ENCODE measurements at places on chromosomes 13 and 19.
A peak's percentile ranks its signal among the peaks of the same experiment; 100 is the strongest.

- DNase-seq, result no peak
These were observed 55.1 kb downstream of the RXFP2 start for GRCh38 chr13:31794452-31794851.

DNA sequence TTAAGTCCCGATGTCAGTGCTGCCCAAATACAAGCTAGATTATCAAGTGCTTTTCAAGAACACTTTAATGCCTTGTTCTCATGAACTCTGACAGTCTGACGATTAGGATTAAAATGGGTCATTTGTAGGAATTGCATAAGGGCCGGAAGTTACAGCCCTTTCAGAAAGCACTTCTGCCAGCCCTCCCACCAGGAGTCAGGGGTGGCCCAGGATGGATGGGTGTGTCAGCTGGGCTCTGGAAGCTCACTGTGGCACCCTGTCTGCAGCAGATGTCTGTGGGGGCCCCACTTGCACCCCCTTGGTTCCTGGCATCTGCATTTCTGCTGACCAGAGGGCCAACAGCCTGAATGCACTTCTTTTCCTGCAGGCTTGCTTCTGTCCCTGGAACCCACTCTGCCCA is 712.7 kb downstream of the UQCRFS1 start:
- no peak for DNase-seq

DNA sequence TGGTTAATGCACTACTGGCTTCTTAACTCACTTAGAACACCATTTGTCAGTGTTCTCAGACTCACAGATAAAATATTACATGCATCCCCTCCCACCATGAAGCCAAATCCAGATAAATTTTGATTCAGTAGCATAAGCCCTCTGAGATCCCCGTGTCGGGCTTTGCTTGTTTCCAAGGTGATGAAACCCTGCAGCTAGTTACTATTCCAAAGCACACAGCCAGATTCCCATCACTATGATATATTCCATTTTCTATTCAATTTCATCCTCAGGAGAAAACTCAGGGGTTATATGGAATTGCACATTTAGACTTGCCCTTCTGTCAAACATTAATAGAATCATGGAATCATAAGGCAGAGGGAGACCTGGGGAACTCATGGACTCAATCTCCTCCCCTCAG is 9.4 kb upstream of the FAM124A start:
- DNase-seq, result no peak

DNA sequence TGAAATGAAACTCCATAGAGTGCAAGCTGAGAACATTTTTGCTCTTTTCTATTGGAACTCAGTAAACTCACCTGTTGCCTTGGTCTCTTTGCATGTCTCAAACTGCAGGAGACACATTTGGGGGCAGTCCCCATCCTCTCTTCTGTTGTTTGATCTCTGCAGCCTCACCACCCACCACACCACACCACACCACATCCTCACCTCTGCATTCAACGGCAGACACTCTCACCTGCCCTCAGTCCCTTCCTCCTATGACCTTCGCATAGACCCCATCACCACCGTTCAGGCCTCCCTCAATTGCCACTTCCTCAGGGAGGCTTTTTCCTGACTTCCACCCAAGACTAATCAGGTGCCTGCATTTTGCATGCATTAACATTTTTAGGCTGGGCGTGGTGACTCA is 14.4 kb upstream of the TPM4 start:
- no peak for DNase-seq

GRCh38 chr13:71171740-71172139 is 695.3 kb downstream of the DACH1 start:
- no peak for DNase-seq

GRCh38 chr13:32495429-32495828 is 43.2 kb downstream of the N4BP2L2 start:
- DNase-seq, result no peak

- DNase-seq, result no peak
These were observed 72.3 kb upstream of the C1QTNF9B start for GRCh38 chr13:23969647-23970046.

DNA sequence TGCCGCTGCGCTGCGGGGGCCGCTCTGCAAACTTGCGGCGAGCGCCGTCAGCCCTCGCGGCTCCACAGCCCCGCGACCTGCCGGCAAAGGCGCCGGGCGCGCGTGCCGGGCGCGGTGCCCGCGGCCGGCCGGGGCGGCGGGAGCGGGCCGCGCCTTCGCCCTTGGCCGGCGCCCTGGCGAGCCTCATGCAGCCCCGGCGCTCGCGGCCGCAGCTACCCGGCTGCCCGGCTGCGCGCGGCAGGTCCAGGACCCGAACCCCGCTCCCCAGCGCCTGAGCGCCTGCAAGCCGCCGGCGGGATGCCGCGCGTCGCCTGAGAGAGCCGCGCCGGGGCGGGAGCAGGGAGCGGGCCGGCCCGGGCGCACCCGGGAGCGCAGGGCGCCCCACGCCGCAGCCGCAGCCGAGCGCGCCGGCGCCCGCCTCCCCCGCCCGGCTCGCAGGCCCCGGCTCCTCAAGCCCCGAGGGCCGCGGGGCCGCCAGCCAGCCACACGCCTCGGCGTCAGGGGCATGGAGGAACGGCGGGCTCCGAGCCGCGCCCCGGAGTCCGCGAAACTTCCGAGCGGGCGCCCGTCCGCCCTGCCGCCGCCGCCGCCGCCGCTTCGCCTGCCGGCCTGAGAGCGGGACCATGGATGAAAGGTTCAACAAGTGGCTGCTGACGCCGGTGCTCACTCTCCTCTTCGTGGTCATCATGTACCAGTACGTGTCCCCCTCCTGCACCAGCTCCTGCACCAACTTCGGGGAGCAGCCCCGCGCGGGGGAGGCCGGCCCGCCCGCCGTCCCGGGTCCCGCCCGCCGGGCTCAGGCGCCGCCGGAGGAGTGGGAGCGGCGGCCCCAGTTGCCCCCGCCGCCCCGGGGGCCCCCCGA is 564 bp downstream of the HS6ST3 start:
- DNase-seq, result peak; percentile 27

DNA sequence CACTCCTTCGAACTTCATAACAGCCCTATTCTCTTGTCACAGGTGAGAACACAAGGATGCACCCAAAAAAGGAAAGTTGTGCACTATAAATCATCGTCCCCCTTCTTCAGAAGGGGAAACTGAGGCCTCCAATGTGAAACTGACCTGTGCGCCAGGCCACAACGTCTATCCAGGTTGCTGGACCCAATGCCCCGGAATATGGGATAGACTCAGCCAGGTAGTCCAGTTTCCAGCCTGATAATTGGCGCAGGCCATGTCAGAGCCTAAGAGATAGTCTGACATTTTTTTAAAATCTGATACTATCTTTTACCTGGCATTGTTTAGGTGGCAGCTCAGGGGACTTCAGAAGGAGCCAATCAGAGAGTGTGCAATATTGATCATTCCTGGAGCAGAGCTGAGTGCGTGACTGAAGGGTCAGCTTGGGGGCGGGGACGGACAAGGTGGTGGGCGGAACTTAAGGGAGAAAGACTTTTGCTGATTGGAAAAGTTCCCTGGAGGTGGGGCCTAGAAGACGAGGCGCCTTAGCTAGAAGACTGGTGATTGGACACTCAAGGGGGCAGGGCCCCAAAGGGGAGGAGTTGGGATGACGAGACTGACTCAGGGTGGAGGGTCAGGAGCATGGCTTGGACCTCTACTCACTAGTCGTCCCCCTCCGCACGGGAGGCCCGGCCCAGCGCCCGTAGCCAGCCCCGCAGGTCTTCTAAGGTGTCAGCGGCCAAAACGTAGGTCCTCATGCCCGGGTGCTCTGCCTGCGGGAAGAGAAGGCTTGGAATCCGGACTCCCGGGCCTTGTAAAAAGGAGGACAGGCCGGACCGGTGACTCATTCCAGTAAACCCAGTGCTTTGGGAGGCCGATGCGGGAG is 8.5 kb downstream of the PLEKHA4 start:
- no peak for DNase-seq

GRCh38 chr13:112627161-112627560 is 39.2 kb upstream of the TUBGCP3 start:
- DNase-seq, result no peak

GRCh38 chr19:50387176-50387867 is 3.2 kb downstream of the POLD1 start:
- no peak for DNase-seq

- no peak for DNase-seq
These were observed 725.2 kb upstream of the SLITRK1 start for GRCh38 chr13:84607261-84608013.

DNA sequence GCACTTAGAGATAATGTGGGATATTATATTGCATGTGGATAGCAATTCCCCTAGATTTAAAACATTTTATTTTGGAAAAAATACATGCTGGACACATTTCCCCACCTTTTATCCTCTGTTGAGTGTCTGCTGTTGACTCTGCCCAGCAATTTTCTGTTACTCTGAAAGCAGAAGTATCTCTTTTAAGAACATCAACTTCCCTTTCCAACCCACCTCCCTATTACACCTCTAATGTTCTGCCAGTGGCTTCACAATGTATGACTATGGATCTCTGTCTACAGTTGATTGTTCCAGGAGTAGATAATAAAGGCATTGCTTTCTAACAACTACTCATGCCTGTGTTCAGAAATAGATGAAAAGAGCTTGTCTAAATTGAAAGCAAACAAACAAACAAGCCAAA is 754.8 kb upstream of the SLITRK6 start:
- no peak for DNase-seq

GRCh38 chr13:44969551-44970484 is 19.5 kb downstream of the NUFIP1 start:
- peak; percentile 73 for DNase-seq

DNA sequence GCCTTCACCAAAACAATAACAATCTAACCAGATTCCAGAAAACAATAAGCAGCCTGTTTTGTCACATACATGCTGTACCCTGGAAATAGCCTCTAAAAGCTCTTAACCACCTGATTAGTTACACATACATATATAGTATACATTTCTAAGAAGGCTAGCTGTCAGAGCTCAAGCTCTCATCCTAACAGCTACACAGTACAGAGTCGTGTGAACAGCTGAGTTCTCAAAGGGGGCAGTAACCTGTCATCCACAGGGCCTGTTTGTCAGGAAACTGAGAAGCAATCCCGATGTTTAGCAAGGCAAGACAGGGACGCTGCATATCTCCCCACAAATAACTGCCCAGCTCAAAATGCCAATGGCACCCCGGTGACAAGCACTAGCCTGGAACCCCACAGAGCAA is 56.9 kb downstream of the STK24 start:
- DNase-seq, result peak; percentile 51

- DNase-seq, result no peak
These were observed 1.9 kb downstream of the TBC1D17 start for GRCh38 chr19:49879243-49879963.

GRCh38 chr13:70087247-70087646 is 20.4 kb upstream of the ATXN8OS start:
- no peak for DNase-seq

- DNase-seq, result no peak
These were observed 19.3 kb downstream of the EDDM13 start for GRCh38 chr19:56291867-56292266.

- peak; percentile 51 for DNase-seq
These were observed 7.3 kb downstream of the GPR183 start for GRCh38 chr13:99299920-99300341.

DNA sequence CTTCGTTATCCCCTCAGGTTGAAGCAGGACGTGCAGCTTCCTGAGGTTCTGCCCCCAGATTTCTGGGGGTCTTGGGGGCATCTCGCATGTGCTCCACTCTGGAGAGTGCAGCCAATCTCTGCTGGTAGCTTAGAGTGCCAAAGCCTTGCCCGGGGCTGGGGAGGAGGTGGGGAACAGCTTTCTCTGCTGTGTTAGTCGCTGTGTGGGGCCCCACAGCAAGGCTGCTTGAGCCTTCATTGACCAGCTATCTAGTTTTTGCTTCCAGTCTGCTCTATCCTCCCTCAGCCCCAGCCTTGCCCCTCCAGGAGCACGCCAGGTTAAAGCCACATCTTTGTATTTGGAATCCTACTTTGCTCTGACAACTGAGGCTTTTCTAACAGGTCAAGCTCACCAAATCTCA is 32.0 kb upstream of the MEDAG start:
- no peak for DNase-seq

DNA sequence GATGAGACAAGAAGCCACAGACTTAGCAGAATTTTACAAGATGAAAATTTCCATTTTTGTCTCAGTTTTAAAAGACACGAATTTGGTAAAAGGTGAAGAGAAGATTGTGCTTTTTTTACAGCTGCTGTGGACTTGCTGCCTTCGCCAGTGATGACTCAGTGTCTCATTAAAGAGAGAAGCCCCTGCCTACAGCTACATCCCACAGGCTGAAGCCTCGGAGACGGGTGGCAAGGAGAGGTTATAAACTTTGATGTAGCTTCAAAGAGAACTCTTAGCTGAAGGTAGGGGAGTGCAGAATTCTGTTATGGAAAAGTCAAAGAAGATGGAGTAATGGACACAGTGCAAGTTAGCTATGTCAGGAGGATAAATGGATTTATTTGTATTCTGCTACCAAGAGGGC is 683.4 kb upstream of the ARGLU1 start:
- DNase-seq, result no peak

- peak; percentile 24 for DNase-seq
These were observed 102.5 kb downstream of the GADD45B start for GRCh38 chr19:2578391-2578890.

DNA sequence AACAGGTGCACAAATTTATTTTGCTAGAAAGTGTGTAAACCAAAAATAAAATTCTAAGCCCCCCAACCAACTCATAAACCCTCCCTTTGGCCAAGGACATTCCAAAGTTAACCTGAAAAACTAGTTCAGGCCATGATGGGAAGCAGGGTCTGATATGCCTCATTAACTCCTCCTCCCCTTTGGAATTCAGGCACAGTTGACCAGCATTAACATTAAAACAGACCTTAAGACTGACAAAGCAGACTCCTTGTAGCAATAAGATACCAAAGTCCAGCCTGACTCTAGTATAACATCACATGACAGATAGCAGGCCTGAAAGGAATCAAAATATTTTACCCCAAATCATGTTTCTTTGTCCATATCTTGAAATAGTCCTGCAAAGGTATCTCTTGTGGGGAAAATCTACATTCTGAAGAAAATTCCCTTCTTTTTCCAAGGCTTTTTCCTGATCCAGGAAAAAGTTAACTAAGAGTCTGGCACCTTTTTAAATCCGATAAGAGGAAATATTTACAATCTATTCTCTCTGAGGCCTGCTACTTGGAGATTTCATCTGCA is 19.7 kb downstream of the NEK5 start:
- DNase-seq, result no peak

GRCh38 chr13:65971541-65971940 is 1258.6 kb downstream of the PCDH9 start:
- DNase-seq, result no peak

DNA sequence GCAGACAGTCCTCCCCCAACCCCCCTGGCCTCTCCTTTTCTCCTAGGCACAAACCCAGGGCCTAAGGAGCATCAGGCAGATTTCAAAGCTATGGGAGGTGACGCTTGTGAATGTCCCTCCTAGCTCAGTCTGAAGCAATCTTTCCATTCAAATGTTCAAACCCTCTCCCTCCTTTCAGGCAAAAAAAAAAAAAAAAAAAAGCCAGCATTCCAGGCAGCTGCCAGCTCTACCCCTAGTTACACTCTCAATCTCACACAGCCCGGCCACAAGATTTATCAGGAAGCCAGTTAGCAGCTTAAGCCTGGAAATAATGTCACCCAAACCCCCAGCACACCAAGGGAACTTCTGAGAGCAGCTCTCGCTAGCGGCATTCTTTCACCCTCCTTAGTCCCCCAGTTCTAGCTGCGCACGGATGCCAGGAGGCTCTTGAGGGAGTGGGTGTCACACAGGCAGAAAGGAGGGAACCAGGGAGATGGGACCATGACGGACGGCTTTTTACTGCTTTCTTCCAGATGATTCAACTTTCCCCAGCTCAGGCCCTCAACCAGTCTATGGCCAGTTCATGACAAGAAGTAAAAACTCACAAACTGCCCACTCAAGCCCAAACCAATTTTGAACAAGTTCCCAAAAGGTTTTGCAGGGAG is 6.3 kb downstream of the SH3GL1 start:
- DNase-seq, result peak; percentile 46

GRCh38 chr19:48966541-48967345 is 1.6 kb downstream of the FTL start:
- no peak for DNase-seq

GRCh38 chr19:6248844-6249243 is 30.9 kb downstream of the MLLT1 start:
- no peak for DNase-seq
